ENCODE measurements at places on chromosomes 7 and 10.

DNA sequence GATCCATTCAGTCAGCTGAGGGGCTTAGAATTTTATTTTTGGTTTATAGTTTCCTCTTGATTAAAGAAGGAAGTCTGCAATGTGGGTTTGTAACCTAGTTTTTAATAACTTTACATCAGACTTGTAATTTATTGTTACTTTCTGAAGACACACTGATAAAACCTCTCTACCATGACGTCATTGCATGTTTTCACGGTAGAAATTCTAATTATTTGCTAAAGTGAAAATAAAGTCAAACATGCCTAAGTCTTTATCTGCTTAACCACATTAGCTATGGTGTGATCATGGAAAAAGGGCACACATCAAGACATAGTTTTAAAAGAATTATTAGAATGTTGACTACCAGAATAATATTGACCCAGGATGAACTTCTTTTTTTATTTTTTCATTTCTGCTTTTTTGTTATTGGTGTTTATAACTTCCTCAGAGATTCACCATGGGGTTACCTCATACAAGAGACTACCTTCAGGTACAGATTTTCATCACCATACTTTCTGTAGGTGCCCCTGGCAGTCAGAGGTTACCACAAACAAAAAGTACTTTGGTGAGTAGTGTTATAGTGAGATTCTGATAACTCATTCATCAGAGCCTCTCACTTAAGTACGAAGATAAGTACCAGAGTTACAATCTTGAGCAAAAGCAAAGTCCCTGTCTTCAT is 7.0 kb upstream of the PANK1 start:
- DNase-seq = no peak

- no peak for DNase-seq
Measured at GRCh38 chr10:71999360-72000072, 35.3 kb downstream of the CHST3 start.

DNA sequence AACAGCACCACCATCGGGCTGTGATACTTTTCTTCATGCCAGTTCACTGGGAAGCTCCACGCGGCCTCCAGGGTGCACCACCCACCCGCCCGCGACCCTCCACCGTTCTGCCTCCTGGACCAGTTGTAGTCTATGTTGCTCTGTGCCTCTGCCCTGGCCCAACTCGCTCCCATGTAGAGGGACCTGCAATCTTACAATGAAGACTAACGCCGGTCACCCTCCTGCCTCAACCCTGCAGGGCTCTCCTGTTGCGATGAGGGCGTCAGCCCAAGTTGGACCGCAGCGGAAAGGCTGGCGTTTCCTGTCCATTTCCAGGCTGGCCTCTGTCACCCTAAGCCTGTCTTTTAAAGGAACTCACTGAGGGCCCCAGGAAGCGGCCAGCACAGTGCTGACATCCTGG is 34.9 kb downstream of the IL15RA start:
- DNase-seq = no peak

DNA sequence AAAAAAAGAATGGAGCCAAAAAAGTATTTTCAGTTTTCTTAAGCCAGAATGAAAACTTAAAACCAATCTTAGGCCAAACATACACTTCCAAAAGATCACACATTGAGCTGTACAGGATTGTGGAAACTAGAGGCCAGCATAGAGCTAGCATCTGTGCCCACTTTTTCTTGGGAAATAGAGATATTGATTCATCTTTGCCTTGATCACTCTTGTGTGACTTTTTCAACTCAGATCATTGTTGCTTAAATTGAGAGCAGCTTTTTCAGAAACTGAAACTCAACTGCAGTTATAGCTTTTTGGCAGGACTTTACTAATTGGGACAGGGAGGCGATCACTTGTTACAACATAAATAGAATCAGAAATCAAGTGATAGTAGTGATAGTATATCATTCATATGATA is 132.2 kb downstream of the PRKG1 start:
- no peak for DNase-seq

- no peak for DNase-seq
Measured at GRCh38 chr7:117485118-117485620, 5.3 kb downstream of the CFTR start.

DNA sequence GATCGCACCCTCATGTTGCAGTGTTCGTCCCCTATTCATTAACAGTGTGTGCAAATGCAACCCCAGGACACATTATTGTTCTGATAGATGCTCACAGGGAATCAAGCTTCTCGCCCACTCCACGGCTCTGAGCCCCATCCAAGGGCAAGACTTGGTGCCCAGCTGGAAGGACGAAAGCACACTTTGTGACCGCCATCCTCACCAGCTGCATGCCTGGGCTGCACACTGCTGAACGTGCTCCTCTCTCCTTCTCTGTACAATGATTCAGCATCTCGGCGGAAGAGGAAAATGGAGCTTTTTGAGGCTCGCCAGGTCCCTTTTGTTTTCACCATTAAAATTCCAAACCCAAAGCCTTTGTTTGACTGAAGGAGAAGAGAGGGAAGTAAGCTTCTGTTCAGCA is 41.9 kb downstream of the MKI67 start:
- DNase-seq = no peak

GRCh38 chr10:112275512-112276245 is 7.5 kb upstream of the TECTB start:
- DNase-seq = no peak

GRCh38 chr10:104273286-104273685 is 4.3 kb downstream of the GSTO2 start:
- no peak for DNase-seq

DNA sequence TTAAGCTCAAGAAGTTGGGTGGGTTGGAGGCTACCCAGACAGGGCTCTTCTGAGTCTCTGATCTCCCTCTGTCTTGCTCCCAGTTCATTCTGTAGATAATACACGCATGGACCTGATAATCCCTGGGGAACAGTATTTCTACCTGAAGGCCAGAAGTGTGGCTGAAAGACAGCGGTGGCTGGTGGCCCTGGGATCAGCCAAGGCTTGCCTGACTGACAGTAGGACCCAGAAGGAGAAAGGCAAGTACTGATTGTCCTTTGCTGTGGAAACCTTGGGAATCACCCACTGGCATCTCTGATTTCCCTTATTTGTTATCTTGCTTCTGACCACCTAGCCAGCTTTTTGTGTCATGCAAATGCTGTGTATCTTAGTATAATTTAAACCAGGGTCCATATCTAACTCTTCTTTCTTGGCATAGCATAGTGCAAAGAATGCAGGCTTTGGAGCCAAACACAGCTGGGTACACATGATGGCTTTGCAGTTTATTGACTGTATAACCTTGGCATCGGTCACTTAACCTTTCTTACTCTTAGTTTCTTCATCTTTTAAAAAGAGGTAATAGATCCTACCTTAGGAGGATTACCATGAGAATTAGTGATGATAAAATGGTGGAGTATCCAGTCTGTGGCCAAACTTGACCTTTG is 18.0 kb downstream of the PLEKHA8 start:
- no peak for DNase-seq

DNA sequence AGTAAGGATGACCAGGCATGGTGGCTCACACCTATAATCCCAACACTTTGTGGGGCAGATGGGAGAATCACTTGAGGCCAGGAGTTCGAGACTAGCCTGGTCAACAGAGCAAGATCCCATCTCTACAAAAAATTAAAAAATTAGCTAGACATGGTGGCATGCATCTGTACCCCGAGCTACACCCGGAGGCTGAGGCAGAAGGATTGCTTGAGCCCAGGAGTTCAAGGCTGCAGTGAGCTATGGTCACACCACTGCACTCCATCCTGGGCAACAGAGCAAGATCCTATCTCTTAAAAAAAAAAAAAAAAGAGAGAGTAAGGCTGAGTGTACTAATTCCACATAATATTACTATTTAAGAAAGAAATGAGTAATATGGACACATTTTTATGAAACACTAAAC is 3.8 kb downstream of the P4HA1 start:
- no peak for DNase-seq

DNA sequence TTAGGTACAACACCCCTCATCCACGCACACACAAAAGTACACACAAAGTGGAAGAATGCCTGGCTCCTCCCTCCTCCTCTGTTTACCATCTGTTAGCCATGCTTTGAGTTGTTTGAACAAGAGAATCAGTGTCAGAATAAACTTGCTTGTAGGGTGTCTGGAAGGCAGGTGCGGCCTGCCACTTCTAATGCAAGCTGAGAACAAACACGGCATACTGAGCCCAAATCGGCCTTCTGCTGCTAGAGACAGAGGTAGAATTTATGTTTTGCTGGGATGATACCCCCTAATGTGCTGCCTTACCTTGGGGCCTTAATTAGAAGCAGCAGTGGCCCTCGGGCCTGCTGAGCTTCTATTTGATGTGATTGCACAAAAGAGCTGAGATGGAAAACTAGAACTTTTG is 24.9 kb upstream of the FAM180A start:
- no peak for DNase-seq

GRCh38 chr10:49598986-49599385 is 11.1 kb upstream of the SLC18A3 start:
- no peak for DNase-seq

- DNase-seq = no peak
Measured at GRCh38 chr7:73850781-73851207, 8.5 kb upstream of the METTL27 start.

DNA sequence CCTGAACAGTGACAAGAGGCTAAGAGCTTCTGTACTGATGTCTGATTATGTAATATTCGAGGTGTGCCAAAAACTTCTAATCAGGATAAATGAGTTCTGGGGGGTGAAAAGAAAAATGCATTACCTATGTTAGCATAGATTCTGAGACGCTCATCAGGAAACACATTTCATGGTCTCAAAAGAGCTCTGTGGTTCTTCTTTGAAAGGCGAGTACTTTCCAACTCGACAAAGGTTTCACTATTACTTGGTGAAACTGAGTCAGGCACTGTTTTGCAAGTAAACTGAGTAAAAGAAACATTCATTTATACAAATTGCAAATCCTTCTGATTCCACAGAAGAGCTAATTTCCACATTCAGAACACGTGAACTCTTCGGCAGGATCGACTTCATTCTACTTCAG is 523.2 kb downstream of the GATA3 start:
- DNase-seq = no peak

DNA sequence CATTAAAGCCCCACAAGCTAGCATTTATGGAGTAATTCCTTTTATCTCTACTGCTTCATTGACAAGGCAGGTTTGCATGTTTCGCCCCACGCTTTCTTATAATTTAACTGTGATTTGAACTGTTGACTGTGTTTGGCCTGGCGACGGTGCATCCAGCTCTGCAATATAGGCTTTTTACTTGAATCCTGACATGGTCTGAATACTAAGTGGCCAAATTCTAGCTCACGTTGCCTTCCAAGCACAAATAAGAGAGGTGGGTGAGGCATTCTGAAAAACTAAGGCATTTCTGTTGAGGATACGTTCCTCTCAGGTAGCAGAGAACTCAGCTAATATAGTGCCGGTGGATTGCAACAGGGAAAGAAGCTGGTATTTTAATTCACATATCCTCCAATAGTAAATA is 61.8 kb downstream of the NRP1 start:
- no peak for DNase-seq

DNA sequence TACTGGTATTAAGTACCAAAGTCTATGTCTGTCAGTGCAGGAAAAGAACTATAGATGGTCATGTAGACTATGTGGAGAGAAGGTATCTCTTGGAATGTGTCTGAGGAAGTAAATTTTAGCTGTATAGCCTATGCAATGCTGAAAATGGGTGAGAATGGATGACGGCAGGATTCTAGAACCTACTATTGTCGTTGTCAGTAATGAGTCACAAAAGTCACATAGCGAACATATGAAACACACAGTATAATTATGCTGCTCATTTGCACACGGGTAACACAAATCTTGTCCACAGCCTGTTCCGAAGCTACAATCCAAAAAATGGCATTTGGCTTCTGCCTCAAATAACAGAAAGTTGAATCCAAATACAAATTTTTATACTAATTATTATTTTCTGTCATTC is 33.6 kb upstream of the KMT2E start:
- DNase-seq = no peak

- DNase-seq = no peak
Measured at GRCh38 chr7:24214670-24215069, 69.3 kb upstream of the NPY start.

GRCh38 chr10:119191881-119192280 is 13.3 kb upstream of the PRDX3 start:
- no peak for DNase-seq

DNA sequence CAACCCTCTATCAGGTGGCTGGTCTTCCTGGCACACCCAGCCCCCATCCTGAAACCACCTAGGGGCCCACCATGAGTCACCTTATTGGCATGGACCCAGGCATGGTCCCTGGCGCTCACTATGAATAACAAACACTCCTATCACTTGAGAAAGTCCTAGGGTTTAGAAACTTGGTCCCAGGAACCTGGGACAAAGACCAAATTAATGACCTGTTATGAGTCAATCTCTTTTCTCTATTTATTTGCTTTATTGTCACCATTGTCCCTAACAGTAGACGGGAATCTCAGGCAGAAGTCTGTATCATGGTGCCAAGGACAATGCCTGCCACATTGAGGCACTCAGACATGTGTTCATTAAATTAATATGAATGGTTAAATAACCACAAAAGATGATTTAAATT is 599.6 kb upstream of the C7orf33 start:
- DNase-seq = no peak

DNA sequence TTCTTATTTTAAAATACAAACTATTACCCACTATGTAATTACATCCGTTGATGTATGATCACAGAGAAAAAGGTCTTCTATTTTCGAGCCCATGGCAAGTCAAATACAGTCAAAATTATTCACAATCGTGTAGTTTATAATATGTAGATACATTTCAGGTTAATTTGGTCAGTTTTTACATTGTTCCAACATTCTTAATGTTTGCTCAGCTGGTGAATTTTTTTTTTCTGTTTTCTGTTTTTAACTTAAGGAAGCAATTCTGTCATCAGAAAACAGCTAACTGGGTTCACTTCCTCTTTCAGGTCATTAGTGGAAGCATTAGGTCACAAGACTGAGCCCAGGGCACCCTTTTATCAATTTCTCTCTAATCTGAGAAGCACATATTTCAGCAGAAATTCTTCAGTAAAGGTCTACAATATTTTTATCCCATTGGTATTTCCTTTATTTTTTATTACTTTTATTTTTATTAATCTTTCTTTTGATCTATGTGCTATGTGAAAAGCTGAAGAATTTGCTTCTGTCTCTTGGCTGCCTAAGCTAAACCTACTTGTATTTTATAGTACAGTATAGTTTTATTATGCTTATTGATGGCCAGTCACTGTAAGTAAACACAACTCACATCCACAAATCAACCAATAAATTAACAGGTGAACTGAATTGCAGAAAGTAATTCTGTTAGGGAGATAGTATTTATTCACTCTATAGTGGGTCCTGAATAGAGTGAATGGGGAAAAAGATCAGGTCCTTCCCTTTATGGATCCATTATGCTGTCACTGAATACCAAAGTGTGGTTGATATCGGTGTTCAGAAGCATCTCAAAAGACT is 84.6 kb downstream of the ICA1 start:
- no peak for DNase-seq

DNA sequence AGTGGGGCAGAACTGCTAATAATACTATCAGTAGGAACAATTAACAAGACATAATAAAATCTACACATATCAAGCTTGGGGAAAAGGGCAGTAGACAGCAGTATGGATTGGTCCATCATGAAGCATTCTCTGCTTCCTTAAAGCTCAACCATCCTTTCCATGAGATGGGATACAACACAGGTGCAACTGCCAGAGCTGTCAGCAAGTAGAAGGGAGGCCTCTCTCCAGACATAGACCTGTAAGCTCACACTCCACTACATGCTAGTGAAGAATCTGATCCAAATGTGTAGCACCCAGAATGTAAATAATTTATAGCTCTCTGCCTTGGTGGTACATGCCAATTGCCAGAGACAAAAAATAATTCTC is 41.5 kb upstream of the ANAPC16 start:
- DNase-seq = no peak

GRCh38 chr7:159098424-159098786 is 46.3 kb downstream of the VIPR2 start:
- DNase-seq = no peak

All from activated CD4-positive, alpha-beta T cell treated with anti-CD3 and anti-CD28 coated beads, Interleukin-2, amount 50 U/mL, for 48 hours (primary cell).